NCI-H748 treated with DMSO at 0.1 percent for 48 hours (cell line): ENCODE measurements at places on chromosomes 7 and 10.
A peak's percentile ranks its signal among the peaks of the same experiment; 100 is the strongest.

- no peak for DNase-seq
Measured at GRCh38 chr7:69898189-69898588, 299.9 kb downstream of the AUTS2 start.

DNA sequence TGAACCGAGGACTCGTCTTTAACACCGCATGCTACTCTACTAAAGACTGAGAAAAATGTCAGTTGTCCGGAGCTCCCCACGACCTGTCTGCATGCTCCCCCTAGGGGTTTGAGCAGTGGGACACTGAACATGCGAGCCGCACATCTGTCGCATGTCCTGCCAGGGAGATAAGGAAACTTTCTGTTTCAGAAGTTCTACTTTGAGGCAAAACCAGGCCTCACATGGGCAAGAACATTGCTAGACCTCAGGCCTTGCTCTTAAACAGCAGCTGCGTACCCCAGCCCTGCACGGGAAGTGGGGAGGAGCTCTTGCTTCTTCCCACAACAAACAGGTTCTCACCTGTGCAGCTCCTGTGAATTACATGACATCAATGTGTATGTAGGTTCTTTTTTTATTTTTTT lies 30.3 kb upstream of the HERPUD2 start:
- DNase-seq, result no peak

GRCh38 chr7:76054123-76055120 lies 6.5 kb downstream of the MDH2 start:
- no peak for DNase-seq

DNA sequence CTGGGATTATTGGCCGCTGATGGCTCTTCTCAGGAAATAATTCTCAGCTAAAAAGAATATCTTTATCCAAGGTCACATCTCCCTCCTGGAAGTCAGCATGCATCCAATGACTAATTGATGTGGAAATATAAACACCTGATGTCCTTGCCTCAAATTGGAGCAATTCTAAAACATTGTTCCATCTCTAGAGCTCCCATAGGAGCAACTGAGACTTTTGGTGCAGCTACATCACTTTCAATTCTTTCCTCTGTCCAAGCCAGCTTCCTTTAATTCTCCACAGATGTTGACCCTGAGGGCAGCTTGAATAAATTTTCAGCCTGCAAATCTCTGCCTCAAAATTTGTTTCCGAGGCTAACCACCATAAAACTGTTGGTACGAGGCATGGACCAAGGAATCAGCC lies 43.9 kb upstream of the KCND2 start:
- no peak for DNase-seq

GRCh38 chr10:118209215-118209614 lies 132.9 kb downstream of the FAM204A start:
- DNase-seq, result no peak

GRCh38 chr10:29228562-29228961 lies 60.3 kb upstream of the LYZL1 start:
- no peak for DNase-seq

DNA sequence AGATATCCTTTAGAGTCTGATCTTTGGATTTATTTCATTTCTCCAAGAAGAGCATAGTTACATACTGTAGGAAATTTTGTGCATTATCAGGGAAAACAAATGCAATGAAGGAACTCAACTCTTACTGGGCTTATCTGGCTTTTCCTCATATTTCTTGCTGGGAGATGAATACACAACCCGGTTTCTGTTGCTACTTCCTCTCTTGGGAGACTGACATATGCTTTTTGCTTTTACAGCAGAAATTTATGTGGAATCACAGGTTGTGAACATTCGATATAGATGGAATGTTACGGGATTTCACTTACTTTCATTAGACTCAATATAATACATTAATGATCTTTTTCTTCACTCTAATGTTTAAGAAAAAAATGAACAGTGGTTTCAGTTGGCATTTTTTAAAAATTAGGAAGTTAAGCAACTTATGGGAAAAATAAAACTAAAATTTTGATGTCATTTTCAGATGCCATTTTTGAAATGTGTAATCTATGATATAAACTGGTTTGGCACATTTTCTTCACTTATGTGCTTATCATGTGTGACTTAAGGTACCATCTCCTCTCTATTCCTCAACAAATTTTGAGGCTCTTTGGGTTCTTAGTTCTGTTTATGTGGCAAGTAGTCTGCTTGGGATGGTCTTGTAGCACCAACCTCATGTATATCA lies 7.1 kb downstream of the SND1 start:
- no peak for DNase-seq

GRCh38 chr10:30997536-30998235 lies 34.0 kb downstream of the ZNF438 start:
- no peak for DNase-seq

DNA sequence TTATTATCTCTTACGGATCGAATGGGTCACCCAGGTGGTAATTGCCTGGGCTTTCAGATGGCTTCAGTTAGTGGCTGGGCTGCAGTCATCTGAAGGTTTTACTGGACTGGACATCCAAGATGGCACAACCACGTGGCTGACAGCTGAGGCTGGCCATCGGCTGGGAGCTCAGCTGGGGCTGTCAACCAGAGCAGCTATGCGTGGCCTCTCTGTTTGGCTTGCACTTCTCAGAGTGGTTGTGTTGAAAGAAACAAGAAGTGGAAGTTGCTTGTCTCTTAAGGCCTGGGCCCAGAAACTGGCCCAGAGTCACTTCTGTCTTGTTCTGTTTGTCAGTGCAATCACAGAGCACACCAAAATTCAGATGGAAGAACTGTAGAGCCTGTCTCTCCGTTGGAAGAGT lies 5.7 kb upstream of the GDI2 start:
- no peak for DNase-seq

DNA sequence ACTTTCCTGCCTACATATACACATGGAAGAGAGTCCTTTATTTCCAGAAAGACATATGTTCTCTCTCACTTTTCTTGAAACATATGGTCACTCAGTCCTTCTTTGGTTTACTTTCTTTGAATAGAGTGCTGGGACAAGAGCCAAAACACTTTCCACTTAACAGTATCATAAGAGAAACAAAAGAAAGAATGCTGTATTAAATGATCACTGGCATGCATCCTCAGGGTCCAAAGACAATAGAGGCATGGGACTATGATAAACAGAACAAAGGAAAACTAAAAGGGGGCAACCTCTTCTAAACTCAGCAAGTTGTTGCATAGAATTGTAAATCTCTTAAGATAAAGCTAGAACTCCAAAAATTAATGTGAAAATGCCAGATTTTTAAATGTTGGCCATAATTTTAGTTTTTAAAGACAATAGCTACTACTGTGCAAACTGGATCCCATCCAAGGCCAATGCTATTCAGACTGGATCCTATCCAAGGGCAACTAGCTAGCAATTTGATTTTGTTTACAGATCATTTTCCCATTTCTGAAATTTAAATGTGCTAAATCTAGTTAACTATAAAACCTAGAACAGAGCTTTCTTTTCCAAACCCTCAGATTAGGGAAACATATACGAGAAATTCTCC lies 687.5 kb downstream of the SORCS3 start:
- peak; percentile 71 for DNase-seq

GRCh38 chr7:47549397-47549796 lies 32.5 kb downstream of the TNS3 start:
- no peak for DNase-seq

DNA sequence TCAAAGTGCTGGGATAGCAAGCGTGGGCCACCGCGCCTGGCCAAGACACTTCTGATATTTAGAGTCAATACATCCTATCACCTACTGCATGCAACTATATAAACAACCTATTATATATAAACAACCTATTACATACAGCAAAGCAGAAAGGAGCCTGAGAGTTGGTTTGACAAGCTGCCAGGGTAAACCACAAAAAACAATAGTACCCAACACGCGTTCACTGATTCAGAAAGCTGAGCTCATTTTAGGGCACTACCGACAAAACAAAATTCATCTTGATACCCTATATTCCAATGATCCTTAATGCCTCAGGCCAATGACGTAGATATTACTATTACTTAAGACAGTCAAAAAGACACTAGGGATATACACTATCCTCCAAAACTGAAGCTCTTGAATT lies 16.2 kb downstream of the MALSU1 start:
- DNase-seq, result no peak

- DNase-seq, result no peak
Measured at GRCh38 chr10:9869606-9870176, 1148.0 kb upstream of the CELF2 start.

DNA sequence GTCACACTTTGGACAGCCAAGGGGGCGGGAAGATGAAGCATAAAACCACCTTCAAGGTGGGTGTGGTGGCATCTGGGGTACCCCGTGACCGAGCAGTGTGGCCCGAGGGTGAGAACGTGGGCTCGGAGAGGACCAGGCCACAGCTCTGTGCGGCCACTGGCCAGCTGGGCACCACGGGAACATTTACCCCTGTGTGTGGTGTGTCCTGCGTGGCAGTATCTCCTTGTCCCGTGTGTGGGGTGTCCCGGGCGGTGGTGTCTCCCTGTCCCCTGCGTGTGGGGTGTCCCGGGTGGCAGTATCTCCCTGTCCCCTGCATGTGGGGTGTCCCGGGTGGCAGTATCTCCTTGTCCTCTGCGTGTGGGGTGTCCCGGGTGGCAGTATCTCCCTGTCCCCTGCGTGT lies 570.3 kb downstream of the DNAJB6 start:
- DNase-seq, result no peak

GRCh38 chr7:18806177-18806576 lies 310.6 kb downstream of the HDAC9 start:
- DNase-seq, result no peak

DNA sequence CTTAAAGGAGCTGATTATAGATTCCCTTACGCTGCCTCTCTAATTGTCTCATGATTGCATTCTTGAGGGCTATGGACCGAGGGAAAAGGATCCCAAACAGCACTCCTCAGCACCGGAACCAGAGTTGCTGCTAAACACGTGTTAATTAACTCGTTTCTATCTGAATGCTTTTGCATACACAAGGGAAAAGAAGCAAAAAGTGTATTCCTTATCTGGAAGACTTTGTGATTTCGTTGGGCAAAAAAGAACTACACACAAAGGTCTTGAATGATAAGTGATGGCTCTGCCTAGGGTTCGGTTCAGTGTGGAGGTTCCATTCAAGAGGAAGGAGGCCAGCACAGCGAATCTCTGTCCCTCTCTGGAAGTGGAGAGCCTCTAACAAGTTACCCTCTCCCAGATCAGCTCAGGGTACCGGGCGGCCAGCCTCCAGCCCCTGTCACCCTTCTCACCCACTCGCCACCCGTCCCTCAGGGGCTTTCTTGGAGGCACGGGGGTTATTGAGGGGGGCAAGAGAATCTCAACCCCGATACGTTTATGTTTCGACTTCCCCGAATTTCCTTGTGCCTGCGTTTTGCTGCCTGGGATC lies 515 bp upstream of the SLC4A2 start:
- DNase-seq, result no peak

DNA sequence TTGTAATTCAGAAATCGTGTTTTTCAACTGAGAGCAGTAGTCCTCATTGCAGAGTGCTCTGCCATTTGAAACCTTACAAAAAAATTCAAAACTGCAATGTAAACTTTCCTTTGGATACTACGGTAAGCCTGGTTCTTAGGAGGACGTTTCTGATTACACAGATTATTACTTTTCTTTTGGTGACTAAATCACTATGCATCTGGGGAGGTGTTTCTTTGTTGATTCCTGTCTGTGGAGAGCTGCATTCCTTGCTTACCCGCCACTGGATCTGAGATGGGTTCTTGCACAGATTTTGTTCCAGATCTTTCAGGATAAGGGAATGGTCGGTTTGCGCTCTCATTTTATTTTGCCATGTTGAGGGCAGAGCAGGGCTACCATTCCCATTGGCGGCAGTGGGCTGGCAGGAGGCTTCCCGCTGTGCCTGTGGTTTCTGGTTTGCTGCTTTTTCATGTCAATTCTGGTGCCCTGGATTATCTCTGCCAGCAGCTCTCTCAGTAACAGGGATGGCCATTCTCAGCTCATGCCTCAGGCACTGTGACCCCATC lies 485.1 kb downstream of the GLRX3 start:
- no peak for DNase-seq

DNA sequence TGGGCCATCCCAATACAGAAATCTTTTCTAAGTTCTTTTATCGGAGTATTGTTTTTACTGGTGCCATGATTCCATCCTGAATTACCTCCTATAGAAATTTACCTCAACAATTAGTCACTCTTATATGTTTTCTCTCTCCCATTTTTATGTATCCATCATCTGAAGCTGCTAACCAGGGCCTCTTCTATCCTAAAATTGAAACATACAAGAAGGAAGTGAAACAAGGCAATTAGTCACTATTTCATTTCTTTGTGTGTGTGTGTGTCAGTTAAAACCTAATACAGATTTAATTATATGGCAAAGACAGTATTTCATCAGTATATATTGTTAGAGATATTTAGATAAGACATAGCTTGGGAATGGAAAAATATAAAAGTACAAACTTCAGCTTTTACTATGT lies 148.4 kb upstream of the AHR start:
- DNase-seq, result no peak

DNA sequence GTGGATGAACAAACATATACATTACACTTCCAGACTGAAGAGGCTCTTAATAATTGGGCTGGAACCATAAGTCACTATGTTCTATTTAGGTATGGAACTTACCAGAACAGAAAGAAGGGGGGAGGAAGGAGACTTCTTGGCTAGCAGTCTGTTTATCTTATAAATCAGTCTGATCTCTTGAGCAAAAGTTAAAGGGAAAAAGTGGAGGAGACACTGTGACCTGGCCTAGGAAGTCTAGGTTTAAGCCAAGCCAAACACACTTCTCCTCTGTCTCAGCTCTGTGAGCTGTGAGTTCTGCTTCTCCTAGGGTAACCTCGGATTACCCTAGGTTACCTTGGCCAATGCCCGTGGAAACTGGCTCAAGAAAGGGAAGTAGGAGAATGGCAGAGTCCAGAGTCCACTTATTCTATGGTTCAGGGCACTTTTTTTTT lies 95.2 kb downstream of the PFKFB3 start:
- DNase-seq, result no peak

- no peak for DNase-seq
Measured at GRCh38 chr10:1117651-1118050, 61.5 kb downstream of the WDR37 start.

DNA sequence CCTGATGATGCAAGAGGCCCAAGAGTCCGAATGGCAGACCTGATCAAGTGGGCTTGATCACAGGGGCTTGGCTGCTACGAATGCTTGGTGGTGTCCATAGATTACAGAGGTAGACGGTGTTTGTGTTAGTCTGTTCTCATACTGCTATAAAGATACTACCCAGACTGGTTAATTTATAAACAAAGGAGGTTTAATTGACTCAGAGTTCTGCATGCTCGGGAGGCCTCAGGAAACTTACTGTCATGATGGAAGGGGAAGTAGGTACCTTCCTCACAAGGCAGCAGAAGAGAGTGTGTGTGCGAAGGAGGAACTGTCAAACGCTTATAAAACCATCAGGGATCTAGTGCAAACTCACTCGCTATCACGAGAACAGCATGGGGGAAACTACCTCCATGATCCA lies 268.9 kb upstream of the KLF6 start:
- DNase-seq, result no peak

DNA sequence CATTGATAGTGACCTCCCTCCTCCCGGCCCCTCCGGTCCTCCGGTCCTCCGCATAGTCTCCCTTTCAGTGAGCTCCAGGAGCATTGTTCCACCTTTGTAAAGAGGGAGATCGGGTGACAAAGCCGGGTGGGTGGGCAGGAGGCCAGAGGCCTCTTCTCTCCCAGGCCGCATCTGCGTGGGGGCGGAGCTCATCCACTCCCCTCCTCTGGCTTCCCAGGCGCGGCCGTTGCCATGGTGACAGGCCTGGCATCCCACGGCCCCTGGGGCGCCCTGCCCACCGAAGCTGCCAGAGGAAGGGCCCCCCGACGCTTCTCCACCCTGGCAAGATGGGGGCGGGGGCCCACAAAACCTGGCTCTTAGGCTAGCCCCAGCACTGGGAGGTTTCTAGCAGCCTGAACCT lies 4.4 kb upstream of the FZD9 start:
- DNase-seq, result peak; percentile 69
